Ammon's horn (tissue), 1 donor: ENCODE measurements at places on chromosomes 1 and 21.

- DNase-seq = peak; percentile 78
Observed at GRCh38 chr1:31669786-31670592, 25.3 kb upstream of the PEF1 start.

DNA sequence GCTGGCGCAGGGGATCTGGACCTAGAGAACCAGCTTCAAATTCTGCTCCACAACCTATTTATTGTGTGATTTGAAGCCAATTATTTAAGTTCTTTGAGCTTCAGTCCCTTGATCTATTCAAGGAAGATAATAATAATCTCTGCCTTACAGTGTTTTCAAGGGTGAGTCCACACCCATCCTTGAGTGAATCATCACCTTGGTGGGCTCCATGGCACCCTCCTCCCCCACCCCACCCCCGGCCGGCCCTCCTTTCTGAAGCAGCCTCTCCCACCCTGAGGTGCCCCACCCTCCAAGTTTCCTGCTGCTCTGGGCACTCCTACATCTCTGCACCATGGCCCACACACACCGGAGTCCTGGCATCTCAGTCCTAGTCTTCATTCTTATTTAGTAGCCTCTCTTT lies 38.3 kb downstream of the TCP10L start:
- DNase-seq = no peak

- DNase-seq = no peak
Observed at GRCh38 chr1:38793299-38793698, 66.3 kb downstream of the RRAGC start.

- no peak for DNase-seq
Observed at GRCh38 chr1:64508629-64509028, 38.7 kb downstream of the CACHD1 start.

DNA sequence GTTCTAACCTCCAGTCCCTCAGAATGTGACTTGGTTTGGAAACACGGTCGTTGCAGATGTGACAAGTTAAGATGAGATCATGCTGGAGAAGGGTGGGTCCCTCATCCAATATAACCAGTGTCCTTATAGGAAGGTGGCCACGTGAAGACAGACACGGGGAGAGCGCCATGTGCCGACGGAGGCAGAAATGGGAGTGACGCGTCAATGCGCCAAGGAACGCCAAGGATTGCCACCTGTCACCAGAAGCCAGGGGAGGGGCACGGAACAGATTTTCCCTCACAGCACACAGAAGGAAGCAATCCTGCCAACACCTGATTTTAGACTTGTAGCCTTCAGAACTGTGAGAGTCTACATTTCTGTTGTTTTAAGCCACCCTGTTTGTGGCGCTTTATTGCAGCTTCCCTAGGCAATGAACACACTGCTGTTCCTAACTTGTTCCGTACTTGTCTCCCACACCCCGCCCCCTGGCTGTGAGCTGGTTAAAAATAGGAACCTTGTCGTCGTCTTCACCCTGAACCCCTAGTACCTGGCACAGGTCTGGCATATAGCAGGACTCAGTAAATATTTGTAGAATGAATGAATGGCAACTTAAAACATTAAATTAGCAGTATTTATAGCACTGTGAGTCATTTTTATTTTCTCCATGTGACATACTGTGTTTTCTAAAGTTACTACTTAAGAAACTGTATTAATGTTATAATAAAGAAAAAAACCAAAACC lies 14.2 kb downstream of the RIMS3 start:
- peak; percentile 30 for DNase-seq

GRCh38 chr1:95021805-95022643 lies 50.7 kb downstream of the ALG14 start:
- DNase-seq = peak; percentile 32

DNA sequence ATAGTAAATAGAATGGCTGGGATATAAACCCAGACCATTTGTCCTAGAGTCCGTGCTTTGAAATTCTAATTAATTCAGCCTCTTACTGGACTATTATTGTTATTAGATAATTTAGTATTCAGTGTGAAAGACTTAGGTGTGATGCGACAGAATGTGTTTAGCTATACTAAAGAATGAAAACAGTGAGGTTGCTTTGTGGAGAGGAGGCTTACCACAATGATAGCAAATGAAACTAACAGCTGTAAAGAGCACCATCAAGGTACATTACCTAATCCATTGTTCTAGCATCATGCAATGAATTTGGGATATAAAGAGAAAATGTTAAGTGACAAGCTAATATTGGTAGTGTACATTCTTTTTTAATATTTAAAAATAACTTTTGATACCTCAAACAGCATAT lies 911.1 kb downstream of the KCNT2 start:
- no peak for DNase-seq

DNA sequence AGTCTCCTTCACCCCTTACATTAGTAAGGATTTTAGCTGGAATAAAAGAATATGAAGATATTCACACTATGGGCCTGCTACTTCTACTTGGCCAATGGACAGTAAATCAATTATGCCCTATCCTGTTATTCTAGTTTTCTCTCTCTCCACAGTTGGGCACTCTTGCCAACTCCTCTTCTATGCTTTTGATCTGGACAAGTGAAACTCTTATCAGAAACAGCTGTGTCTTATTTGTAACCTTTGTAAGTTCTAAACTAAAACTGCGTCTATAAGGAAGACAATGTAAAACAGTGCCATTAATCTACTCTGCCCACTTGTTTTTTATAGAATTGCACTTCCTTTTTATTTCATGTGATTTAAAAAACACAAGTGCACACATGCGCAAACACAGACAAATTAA lies 244.0 kb upstream of the DMRTA2 start:
- DNase-seq = no peak

GRCh38 chr1:91684481-91685196 lies 184.0 kb downstream of the CDC7 start:
- DNase-seq = no peak

DNA sequence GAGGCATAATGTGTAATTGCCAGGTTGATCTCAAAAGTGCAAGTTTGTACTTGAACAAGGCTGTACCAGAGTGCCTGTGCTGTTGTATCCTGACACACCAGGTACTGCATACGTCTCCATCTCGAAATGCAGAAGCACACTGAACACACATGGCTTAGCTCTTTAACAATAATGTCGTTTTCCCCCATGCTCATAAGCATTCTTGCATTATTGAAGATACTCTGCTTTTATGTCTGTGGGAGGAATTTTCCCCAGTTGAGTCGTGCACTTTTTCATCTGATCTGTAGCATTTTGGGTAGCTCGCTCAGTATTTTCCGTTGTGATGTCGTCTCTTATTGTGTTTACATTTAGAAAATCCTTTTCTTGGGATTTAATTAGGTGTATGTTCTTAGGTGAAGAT lies 98.7 kb downstream of the PCBP3 start:
- no peak for DNase-seq

DNA sequence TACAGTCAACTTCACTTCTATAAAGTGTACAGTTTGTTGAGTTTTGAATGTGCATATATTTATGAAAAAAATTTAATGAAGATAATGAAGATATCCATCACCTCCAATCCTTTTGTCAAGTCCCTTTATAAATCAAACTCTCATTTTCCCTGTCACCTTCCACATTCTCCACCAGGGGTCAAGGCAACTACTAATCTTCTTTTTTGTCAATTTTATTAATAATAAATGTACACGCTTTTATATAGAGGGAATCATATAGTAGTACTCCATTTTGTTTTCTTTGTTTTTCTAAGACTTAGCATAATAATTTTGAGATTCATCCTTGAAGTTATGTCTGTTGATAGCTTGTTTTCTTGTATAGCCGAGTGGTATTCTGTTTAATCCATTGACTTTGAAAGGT lies 1594.2 kb upstream of the PRMT6 start:
- no peak for DNase-seq

DNA sequence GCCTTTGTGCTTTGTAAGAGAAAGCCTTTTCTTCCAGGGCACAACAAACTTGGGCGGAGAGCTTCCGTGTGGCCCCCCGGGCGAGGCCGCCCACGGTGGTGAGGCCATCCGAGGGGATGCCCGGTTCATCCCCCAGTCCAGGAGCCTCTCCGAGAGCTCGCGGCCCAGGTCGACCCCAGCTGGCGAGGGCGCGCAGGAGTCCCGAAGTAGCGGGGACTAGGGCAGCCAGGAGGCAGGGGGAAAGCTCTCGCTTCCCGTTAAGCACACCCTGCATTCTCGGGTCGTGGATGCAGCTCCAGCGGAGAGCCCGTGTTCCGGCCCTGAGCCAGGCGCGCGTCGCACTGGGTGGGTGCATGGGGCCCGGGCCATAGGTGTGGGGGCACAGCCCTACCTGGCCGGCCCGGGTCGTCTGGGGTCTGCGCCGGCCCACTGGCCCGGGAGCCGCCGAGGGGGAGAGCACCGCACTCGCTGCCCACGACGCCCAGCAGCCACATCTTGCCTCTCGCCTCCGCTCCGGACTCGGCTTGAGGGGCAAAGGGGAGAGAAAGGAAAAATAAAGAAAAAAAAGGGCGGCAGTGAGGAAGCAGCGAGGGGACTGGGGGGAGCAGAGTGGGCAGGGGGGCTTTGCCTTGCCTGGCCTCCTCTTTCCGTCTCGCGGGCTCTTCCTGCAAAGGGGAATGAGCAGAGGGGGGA lies 1.8 kb downstream of the RNF220 start:
- no peak for DNase-seq

- no peak for DNase-seq
Observed at GRCh38 chr1:9321480-9321849, 28.8 kb downstream of the SPSB1 start.

DNA sequence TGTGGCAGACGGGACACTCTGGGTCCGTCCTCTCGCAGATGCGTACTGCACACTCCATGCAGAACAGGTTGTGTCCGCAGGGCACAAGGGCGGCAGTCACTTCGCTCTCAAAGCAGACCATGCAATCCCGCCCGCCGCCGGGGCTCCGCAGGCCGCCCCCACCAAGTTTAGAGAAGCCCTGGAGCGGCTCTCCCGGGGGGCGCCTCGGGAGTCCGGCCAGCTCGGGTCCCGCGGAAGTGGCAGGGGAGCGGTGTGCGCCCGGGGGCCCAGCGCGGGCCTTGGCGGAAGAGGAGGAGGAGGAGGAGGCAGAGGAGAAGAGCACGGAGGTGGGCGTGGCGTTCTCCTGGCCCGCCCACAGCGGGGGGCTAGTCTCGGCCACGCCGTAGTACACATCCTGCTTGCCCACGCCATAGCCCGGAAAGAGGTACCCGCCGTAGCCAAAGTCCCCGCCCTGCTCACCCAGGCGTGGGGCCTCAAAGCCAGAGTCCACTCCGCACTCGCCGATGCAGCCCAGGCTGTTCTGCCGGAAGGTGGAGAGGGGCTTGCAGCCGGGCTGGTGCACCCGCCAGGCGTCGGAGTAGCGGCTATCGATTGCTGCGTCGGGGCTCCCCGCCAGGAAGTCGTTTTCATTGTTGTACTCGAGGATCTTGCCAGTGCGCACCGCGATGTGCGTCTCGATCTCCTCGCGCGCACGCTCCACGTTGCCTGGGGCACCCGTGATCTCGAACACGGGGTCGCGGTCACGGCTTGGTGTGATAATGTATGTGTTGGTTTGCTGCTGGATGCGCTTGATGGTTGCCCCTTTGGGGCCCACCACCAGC lies 5.4 kb downstream of the MEX3A start:
- no peak for DNase-seq

DNA sequence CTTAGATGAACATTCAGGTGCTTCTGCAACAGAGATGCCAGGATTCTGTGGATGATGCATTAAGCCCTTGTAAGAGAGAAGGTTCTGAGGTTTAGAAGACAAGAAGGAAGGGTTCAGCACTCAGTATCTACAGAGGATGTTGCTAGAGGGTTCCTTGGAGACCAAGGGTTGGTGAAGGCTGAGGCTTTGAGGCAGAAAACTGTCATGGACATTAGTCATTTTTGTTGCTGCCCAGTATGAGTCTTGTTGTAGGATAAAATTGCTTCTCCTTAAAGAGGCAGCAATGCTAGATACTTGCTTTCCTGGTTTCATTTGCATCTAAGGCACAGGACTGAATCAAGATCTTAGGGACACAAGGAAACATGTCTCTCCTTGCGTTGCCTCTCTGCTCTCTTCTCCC lies 319.4 kb upstream of the NFIA start:
- no peak for DNase-seq

DNA sequence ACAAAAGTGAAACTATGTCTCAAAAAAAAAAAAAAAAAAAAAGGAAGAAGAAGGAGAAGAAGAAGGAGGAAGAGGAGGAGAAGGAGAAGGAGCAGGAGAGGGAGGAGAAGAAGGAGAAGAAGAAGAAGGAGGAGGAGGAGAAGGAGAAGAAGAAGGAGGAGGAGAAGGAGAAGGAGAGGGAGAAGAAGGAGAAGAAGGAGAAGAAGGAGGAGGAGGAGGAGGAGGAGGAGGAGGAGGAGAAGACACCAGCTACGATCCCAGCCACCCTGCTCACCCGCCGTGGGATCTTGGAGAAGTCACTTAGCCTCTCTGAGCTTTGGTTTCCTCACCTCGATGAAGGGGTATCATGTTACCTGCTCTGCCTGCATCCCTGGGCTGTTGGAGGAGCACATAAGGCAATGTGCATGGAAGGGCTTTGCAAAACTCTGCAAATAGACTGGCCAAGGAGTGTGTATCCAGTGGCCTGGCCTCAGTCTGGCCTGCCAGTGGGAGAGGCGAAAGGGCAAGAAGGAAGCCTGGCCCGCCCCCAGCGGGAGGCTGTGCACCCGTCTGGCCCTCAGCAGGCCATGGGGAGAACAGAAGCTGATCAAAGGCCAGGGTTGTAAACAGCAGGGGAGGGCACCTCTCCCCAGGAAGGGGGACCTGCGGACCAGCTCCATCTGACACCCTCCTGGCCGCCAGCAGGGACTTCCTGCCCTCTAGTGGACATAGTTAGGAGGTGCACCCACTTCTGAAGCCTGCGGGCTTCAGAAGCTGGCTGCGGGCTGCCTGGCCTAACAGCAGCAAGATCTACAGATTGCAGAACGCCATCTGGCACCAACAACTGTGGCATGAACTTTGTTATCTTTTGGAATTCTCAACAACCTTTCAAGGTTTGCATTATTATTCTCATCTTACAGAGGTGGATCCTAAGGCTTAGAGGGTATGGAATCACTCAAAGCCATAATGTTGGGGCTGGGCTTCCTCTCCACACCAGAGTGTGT lies 19.2 kb upstream of the CDK18 start:
- peak; percentile 85 for DNase-seq
